ENCODE measurements at places on chromosomes 3 and 15.

- DNase-seq = no peak
Observed at GRCh38 chr3:172146349-172146748, 107.0 kb downstream of the FNDC3B start.

DNA sequence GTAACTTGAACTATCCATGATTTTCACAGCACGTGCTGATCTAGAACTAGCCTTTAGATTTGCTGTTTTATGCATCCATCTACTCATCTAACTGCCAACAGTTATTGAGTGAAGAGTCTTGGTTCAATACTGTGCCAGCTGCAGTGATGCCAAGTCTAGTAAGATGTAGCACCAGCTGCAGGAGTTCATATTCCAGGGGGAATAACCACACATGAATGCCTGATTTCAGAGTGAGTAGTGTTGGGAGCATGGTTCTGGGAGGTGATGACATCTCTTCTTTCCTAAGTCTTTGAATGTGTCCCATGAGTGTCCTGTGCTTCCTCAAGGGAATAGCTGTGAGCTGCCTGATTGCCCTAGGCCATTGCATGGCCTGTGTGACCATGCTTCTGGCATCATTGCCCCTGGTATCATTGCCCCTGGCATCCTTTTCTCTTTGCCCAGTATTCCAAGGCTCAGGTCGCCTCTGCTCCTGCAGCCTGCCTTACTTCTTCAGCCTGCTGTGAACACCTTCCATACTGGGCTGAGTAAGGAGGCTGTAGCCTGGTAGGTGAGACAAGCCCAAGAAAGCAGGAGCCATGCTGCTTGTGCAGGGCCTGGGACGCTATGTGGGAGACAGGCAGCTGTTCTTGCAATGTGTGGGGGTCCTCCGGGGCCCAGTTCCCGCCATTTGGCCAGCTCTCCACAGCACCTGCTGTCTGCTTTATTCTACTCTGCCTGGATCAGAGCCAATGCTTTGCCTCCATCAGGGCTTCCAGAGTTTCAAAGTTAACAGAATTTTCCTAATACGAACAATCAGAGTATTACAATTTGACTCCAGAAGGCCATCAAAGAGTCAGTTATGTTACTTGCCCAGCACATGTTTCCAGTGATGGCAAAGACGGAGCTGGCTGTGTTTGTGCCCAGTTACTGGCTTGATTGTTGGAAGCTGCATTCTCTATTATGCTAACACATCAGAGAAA is 73.2 kb downstream of the CLSTN2 start:
- DNase-seq = no peak

- DNase-seq = no peak
Observed at GRCh38 chr3:118180853-118181252, 853.8 kb downstream of the IGSF11 start.

DNA sequence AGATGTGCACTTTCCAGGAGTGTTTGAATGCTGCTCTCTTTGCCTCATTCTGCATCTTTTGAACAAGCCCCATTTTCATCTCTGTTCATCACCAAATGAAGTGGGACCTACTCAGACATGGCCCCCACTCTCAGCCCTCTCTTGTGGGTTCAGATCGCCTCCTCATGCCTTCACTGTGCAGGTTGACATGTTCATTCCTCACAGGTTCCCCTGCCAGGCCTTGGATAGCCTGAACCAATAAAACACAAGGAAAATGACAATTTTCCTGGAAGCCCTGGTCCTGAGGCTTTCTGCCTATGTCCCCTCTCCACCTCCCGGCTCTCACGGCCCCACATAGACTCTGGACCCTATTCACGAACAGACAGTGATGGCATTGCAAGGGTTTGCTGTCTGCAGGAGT is 17.7 kb downstream of the KLF15 start:
- DNase-seq = no peak

DNA sequence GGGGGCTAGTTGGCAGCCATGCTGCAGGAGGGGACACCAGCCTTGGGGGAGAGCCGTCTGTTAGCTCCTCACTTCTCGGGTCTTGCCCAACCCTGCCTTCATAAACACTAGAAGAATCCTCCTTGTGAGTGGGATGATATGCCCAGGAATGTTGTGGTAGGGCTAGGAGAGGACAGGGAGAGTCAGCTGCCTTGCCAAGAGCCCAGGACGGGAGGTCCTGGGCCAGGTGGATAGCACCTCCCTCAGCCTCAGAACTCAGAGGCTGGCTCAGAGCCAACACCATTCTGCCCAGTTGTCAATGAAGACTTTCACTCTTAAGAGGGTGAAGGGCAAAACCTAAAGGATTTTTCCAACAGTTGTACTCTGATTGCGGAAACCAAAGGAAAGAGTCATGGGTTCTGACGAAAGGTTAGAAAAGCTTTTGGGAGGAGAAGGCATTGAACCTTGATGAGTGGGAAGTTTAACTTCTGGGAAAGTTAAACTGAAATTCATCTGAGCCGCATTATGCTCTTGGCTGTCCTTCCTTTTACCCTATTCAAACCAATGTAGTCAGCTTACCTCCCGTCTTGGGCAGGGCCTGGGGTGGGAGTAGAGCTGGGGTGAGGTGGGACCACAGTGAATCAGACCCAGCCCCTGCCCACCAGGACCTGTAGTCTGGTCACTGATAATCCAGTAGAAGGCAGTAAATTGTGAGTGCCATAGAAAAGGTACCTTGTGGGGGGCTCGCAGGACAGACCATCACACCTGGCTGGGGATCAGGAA is 81.9 kb downstream of the FAM43A start:
- DNase-seq = no peak

GRCh38 chr3:188518416-188518815 is 364.5 kb downstream of the LPP start:
- no peak for DNase-seq

DNA sequence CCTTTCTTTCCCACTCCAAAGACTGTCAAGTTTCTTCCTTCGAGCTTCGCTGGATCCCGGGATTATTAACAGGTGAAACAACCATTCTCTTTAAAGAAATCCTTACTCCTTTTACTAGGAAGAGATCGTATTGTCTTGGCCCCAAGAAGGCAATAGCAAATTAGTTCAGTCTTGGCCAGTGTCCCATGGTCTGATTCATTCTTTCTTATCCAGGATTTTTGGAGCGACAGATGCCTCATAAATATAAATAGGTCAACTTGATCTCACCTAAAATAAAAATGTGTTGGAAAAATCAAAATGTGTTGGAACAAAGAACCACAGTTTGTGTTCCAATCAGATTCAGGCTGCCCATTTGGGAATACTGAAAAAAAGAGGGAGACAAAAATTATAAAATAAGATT is 140.1 kb upstream of the TMEM108 start:
- DNase-seq = no peak

GRCh38 chr3:114111060-114111770 is 54.7 kb downstream of the QTRT2 start:
- no peak for DNase-seq

DNA sequence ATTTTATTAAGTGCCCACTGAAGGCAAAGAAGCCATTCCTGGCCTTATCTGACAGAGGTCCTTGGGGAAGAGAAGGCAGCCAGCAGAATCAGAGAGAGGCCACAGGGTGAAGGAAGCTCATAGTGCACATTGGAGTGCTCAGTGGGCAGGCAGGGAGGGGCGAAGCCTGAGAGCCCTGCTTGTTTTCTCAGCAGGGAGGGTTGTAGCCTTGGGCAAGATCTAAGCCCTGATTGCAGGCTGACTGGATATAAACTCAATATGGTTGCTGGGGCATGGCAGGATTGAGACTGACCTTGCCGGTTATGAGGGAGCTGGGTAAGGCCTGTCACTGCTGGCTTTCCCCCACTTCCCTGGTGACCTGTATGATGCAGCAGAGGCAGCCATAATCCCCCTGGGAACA is 7.5 kb upstream of the IGSF11 start:
- DNase-seq = no peak

DNA sequence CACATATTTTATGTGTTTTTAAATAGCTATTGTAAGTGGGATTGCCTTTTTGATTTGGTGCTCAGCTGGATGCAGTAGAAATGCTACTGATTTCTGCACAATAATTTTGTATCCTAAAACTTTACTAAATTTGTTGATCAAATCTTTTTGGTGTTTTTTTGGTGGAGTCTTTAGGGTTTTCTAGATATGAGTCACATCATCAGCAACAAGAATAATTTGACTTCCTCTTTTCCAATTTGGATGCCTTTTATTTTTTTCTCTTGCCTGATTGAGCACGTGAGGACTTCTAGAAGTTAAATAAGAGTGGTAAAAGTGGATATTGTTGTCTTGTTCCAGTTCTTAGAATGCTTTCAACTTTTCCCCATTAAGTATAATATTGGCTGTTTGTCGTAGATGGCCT is 51.3 kb downstream of the TLNRD1 start:
- no peak for DNase-seq

- DNase-seq = no peak
Observed at GRCh38 chr3:140933552-140933951, 8.1 kb upstream of the SLC25A36 start.
